NCI-H1105 treated with DMSO at 0.1 percent for 48 hours (cell line): ENCODE measurements at places on chromosomes 2 and 18.

DNA sequence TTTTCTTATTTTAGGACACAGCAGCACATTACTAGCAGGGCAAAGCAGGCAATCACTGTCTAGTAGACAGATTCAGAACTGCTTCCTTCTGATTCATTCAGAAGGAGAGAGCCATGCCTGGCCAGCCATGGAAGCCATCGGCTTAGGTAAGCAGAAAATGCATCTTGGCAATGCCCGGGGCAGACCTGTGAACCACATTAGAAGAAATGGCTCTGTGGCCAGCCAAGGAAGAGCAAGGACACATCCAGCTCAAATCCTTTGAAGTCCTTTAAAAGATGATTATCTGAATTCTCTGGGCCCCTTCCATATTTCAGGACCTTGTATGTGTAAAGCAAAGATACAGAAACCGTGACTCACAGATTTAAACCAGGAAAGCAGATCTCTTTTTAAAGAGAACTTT lies 227.4 kb downstream of the PID1 start:
- no peak for DNase-seq

DNA sequence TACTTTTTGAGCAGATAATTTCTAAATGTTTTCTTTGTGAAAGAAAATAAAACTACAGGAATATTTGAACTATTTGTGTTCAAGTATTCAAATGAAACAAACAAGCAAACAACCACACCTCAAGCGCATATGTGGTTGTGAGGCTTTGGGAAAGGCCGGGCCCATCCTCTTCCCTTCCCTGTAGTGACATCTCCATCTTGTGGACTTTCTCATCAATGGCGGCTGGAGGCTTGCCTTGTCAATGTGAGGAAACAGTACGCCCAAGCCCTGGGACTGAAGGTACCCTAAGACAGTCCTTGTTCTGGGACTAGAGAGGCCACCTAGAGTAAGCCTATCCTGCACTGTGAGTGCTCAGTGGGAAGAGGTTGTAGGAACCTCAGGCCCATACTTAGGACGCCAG lies 166.8 kb downstream of the TPGS2 start:
- DNase-seq: peak; percentile 17

DNA sequence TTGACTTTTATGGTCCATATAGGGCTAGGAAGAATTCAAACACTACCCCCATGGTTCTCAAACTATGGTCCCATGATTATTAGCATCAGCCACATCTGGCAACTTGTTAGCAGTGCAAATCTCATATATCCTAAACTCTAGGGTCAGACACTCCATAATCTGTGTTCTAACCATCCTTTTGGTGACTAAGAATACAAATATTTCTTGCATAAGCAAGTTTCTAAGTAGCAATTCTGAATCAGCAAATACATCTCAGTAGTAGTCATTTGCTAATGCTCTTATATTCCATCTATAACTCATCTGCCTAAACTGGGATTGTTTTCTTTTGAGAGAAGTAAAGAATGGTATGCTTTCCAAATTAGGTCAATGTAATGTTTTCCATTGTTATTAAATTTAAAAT lies 447.3 kb downstream of the TMX3 start:
- no peak for DNase-seq

DNA sequence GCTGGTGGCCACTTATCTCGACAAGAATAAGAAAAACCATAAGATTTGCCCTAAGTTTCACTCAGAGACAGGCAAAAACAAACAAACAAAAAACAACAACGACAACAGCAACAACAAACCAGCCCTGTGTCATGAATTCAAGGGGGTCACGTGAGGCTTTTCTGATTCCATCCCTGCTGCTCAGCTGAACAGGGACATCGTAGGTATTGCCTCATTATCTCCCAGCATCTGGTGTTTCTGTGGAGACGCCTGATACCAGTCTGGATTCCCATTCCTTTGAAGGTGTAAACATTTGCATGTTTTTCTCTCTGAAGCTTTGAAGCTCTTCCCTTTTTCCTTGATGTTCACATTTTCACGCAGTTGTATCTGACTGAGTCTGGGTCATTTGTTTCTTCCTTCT lies 117.4 kb downstream of the KCNF1 start:
- DNase-seq: no peak

- DNase-seq: peak; percentile 33
Measured at GRCh38 chr2:192286093-192286701, 91.5 kb upstream of the TMEFF2 start.

GRCh38 chr2:45681675-45682074 lies 30.2 kb downstream of the PRKCE start:
- no peak for DNase-seq

- peak; percentile 85 for DNase-seq
Measured at GRCh38 chr2:202541137-202541536, 93.6 kb upstream of the FAM117B start.

DNA sequence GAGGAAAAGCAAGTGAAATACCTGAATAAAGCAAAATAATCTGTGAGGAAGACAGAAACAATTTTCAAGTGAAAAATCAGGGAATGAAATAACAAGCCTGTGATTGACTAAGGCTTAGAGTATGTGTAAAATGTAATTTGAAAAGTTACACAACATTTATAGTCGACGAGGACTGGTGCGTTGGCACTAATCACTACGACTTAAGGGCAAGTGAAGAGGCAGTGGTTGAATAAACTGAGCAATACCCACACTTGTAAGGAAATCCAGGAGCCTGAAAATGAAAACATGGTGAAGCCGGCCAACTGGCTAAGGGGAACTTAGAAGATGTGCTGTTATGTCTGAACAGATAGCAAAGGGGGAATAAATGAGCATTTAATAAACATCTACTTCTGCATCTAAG lies 13.4 kb downstream of the DOK1 start:
- DNase-seq: no peak

GRCh38 chr2:133581010-133581760 lies 12.9 kb upstream of the NCKAP5 start:
- no peak for DNase-seq

GRCh38 chr2:20476481-20476880 lies 29.6 kb downstream of the RHOB start:
- no peak for DNase-seq

- no peak for DNase-seq
Measured at GRCh38 chr18:25086876-25087275, 265.1 kb downstream of the ZNF521 start.

GRCh38 chr2:143123911-143124310 lies 5.3 kb upstream of the ARHGAP15 start:
- no peak for DNase-seq

GRCh38 chr2:168137510-168138180 lies 109.8 kb downstream of the STK39 start:
- DNase-seq: no peak

GRCh38 chr2:225534697-225535096 lies 135.2 kb downstream of the NYAP2 start:
- no peak for DNase-seq

- peak; percentile 48 for DNase-seq
Measured at GRCh38 chr18:54983041-54983686, 23.9 kb upstream of the CCDC68 start.

DNA sequence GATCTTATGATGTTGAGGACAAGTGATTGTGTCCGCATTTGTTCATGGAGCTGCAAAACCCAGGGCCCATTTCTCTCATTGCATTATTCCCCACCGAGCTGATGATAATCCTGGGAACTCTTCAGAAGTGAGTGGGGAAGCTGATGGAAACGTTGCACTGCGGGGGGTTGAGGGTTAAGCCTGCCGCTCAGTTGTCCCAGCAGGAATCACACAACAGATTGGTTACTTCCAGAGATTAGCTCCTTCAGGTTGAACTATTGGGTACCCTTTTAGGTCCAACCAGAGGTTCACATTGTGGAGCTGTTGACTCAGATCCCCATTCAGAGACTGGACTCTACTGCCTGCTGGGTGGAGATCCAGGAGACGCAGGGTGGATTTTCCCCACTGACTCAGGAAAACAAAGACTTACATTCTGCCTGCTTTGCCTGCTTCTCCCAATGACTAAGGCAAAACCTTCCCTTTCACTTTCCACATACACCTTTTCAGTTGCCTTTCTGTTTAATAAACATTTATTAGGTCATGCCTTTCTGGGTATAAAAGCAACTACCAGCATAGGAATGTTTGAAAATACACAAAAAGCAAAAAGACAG lies 286.4 kb downstream of the TXNL1 start:
- DNase-seq: no peak
